Stimulated activated CD4-positive, alpha-beta T cell treated with anti-CD3 and anti-CD28 coated beads, Interleukin-1b, Interleukin-23, amount 100 ng/mL, for 1 hour (primary cell): ENCODE measurements at places on chromosomes 4 and X.
A peak's percentile ranks its signal among the peaks of the same experiment; 100 is the strongest.

- DNase-seq = no peak
These were observed 39.2 kb downstream of the SGMS2 start for GRCh38 chr4:107863850-107864371.

DNA sequence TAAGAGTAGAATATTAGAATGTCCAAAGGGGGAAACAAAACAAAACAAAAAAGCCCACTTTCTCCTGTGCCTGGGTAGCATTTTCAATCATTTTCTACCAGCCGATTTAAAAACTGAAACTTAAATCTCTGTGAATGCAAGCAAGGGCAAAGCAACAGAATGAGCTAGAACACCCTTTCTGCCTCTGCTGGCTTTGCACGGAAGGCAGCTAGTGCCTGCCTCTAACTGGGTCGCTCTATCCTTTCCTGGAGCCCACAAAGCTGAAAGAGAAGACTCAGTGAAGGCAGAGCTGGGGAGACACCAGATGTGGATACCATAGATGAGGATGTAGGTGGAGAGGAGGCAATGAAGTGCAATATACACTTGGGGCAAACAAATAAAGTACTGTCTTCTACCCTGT, 248.9 kb upstream of the TTC29 start:
- no peak for DNase-seq

- no peak for DNase-seq
These were observed 42.5 kb downstream of the LANCL3 start for GRCh38 chrX:37613933-37614332.

DNA sequence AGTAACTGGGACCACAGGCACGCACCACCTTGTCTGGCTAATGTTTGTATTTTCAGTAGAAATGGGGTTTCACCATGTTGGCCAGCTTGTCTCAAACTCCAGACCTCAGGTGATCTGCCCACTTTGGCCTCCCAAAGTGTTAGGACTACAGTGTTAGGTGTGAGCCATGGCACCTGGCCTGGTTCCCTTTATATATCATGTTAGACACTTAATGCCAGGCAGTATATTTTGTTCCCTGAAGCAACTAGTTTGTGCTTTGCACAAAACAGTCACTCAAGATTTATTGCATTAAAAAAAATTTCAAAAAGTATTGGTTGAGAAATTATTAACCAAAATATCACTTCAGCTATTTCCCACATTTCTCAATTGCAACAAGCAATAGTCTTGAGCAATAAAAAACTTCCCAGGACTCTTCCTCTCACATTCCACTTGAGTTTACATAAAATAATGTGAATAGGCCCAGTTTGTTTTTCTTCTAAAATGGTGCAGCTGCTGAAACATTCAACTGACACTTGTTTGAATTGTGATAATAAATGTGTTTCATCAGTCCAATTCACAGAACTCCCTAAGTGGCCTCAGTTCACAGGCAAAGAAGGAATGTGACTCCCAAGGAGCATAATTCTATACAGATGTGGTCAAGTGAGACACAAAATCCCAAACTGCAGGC, 22.7 kb downstream of the CXCL1 start:
- no peak for DNase-seq

DNA sequence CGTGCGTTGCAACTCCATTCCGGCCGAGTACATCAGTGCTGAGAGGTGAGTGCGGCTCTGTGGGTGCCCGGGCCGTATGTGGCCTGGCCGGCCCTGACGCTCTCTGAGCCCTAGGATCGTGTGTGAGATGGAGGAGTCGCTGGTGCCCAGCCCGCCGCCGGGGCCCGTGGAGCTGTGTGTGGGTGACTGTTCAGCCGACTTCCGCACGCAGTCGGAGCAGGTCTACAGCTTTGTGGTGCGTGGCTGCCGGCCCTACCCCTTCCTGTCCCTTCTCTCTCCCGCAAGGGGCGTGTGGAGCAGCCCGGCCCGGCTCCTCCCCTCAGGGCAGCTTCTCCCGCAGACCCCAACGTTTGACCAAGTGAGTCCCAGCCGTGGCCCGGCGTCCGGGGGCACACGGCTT, 8.0 kb downstream of the PLXNA3 start:
- no peak for DNase-seq

- no peak for DNase-seq
These were observed 485.5 kb downstream of the NAF1 start for GRCh38 chr4:162681212-162681611.

GRCh38 chr4:109385260-109385659, 48.4 kb upstream of the SEC24B start:
- no peak for DNase-seq

DNA sequence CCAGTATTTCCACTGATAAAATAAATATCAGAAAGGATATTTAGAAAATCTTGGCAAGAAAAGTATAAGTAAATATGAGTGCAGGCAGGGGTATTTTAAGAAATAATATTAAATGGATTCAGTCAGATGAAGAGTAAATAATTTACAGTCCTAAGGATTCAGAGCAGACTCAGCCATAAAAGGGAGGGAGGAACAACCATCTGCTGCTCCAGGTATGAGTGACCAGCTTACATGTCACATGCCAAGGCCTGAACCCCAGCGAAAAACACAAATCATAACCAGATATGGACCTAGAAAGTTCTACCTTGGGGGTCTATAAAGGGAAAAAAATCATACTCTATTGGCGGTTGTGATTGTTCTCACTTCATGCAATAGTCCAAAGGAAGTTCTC, 166.8 kb downstream of the COL4A6 start:
- DNase-seq = no peak

- no peak for DNase-seq
These were observed at the start of gene P2RY10 for GRCh38 chrX:78945186-78945912. TSS of gene P2RY10 (plus strand) at chrX:78945391. CDS start at chrX:78960521, 15,130 bp downstream.

DNA sequence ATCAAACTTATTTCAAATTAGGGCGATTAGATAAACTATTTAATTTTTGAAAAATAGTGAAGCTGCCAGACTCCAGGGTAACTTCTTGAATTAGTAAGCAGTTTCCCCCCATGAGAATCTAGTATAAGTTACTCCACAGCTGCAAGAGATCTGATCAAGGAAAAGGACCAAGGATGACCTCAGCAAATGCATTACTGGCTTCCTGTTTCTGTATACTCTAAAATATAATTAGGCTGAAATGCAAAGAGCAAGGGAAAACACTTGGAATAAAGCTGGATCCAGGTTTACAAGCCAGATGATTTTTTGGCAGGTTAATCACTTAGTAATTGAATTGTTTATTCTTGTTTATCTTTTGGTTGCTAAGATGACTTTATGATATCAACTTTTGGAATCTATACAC, 13.4 kb upstream of the P2RY10 start:
- no peak for DNase-seq

- no peak for DNase-seq
These were observed 147.6 kb downstream of the STK32B start for GRCh38 chr4:5198656-5199541.

GRCh38 chrX:150692831-150693724, at the start of gene MTMR1:
TSS of gene MTMR1 (plus strand) at chrX:150693396. CDS start at chrX:150693531, 135 bp downstream.
- peak; percentile 29 for DNase-seq

- DNase-seq = no peak
These were observed 156.7 kb downstream of the ATP10D start for GRCh38 chr4:47641755-47642154.

DNA sequence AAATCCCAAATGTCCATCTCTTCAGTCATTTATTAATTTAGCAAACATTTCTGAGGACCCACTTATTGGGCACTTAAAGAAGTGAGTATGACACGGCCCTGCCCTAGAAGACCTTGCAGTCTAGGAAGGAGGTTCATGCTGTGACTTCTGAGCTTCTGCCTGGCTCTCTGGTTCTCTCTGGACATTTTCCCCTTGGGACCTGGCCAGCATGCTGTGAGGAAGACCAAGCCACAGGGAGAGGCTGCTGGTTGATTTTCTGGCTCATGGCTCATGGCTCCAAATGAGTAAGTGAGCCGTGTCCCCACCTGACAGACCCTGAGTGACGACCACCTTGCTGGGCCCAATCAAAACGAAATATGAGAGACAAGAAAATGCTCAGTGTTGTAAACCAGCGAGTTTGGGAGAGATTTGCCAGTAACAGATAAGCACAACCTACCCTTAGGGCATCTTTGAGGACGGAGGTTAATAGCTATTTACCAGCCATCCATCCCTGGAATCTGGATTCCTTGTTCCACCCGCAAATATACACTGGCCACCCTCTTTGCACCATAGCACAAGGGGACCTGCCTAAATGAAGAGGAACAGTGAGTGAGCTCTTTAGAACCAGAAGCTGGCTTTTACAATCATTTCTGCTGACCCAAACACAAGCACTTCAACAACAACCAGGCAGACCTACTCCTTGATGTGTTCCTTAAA, 876 bp downstream of the MPP1 start:
- no peak for DNase-seq

DNA sequence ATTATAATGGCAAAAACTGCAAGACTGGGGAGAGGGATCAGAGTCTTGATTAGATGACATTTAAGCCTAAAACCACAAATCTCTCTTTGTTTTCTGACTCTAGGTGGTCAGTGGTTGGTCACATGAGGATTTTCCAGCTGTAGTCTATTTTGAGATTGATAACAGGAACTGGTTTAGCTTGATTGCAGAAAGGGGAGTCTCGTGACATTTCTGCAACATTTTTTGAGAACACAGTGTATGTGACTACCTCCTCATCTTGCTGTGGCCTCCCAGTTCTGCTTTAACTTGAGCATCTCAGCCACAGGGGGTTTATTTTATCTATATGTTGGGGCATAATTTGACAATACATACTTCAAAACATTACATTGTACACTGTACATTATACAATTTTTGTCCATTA, 726.4 kb upstream of the MAGEB2 start:
- DNase-seq = no peak

DNA sequence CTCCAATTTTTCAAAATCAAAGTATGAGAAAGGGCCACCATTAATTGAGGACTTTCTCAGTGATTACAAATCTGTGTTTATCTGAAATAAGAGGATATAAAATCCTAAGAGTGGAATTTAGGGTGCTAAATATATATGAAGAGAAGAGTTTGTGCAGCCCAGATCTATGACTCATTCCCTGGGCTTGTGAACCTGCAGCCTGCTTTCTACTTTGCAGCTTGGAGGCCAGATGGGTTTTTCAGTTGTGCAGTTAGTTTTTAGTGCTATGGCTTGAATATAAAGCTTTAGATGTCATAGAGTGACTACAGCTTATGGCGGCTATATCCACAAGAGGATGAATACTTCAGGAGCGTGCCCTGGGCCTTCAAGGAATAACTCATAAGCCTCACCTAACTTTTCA, 1391.1 kb downstream of the FSTL5 start:
- no peak for DNase-seq

DNA sequence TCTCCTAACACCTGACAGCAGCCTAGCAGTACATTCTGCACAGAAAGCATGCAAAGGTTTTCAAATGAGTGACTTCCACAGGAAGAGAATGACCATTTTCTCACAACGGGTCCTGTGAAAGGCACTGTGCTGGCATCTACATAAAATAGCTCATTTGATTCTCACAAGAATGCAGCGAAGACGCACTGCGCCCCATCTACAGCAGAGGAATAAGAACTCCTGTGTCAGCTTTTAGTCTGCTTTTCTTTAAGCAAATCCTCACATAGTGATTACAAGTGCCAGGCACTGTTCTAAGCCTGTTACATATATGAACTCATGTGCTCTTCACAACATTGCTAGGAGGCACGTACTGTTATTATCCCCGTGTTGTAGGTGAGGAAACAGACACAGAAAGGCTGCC, 62.5 kb downstream of the AFAP1 start:
- DNase-seq = no peak

GRCh38 chrX:7948483-7948882, 21.3 kb upstream of the PNPLA4 start:
- DNase-seq = no peak

DNA sequence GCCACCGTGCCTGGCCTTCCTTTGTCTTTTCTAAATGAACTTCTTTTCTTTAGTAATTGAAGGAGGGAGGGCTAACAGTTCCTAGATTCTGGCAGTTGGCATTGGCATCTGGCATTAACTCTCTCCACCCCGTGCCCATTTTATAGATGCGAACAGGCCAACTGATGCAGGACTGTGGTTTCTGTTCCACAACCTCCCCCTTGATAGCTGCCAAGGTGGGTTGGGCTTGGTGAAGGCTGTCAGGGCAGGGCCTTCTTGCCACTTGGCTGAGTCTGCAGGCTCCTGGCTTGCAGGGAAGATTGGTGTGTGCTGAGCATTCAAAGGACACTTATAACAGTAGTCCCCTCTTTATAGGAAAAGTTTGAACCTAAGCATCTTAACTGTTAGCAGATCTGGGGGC, 4.3 kb downstream of the SOWAHD start:
- no peak for DNase-seq

DNA sequence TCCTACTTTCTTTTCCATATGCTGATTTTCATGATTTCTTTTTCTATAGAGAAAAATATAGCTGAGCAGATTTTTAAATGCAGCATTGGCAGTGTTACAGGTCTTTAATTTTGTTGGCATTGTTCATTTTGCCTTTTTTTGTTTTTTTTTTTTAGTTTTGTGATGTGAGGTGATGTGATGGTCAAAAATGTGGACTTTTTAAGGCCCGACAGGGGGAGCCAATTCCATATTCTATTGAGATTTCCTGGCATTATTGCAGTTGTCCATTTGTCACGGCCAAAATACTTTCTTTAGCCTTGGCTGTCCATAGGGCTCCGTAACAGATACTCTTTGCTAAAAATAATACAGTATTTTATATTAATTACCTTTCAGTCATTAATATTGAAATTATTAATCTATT, 47.8 kb downstream of the SLIT2 start:
- no peak for DNase-seq

DNA sequence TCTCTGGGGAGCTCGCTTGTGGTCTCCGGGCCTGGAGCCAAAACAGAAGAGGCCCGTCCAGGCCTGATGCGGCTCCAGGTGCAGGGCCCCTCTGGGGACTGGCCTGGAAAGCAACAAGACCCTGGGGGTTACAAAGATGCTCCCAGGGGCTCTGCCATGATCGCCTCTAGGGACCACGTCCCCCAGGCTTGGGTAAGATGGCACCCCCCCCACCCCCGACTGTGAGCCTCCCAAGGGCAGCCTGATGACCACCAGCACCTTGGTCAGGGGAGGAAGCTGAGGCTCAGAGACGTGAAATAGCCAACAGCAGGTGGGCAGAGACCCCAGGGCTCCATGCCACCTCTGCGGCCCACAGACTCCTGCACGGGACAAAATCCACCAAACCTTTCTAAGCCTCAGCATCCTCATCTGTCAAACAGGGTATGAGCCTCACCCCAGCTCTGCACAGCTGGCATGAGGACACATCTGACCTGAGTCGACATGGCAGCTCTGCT, 25.4 kb downstream of the C4orf50 start:
- no peak for DNase-seq

GRCh38 chr4:78669453-78669852, 106.7 kb upstream of the BMP2K start:
- DNase-seq = no peak

GRCh38 chrX:139691843-139692505, 16.0 kb downstream of the MCF2 start:
- no peak for DNase-seq

DNA sequence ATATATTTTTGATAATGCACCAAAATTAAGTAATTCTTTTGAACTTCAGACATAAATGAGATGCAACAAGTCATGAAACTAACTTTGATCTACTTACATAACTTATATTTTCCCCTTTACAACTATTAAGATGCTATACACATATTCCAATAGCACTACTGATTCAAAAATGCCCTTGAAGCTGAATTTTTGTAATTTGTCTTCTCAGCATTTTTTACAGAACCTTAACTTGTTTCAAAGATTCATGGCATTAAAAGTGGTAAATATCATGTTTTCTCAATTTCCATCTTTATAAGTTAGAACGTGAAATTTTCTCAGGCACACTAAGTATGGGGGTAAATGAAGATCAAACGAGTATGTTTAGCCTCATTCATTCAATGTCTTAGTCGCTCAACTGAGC, 460.0 kb upstream of the FAM241A start:
- no peak for DNase-seq

- DNase-seq = no peak
These were observed 913.4 kb downstream of the RPA4 start for GRCh38 chrX:97797076-97797475.

- no peak for DNase-seq
These were observed 87.1 kb upstream of the DDX53 start for GRCh38 chrX:22912616-22913015.
